ENCODE measurements at places on chromosomes 13 and 19.

GRCh38 chr13:80577285-80577684 lies 236.4 kb upstream of the SPRY2 start:
- no peak for DNase-seq

DNA sequence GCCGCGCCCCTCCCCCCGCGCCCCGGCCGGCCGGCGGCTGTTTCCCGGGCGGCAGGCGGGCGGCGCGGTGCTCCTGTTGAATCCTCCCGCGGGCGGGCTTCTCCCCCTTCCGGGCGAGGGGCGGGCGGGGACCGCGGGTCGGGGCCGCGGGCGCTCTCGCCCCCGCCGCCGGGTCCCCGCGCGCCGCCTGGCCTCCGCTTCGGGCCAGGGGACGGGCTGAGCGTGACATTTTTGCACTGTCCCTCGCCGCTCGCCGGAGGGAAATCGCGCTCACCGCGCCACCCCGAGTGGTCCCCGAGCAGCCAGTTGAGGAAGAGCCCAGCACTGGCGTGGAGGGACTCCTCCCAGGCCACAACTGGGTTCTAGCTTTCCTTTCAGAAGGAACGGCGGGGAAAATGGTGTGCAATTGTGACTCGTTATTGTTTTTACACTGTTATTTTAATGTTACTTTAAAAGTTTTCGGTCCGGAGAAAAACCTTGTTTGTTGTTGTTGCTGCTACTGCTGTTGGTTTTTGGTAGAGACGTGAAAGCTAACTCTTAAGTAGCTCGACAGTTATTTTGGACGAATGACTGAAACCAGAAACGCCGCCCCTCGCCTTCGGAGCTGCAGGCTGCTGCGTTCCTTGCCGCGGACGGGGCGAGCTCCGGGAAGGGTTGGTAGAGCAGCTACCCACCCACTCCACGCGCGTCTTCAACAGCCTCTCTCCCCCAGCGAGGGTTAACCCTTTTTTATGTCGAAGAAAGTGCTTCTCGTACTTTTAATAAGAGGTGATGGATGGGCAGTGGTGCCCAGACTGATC lies 959 bp downstream of the PDS5B start:
- peak; percentile 52 for DNase-seq

GRCh38 chr13:50366488-50367174 lies 351.4 kb downstream of the KCNRG start:
- peak; percentile 72 for DNase-seq

- no peak for DNase-seq
Measured at GRCh38 chr13:45812695-45813372, 38.7 kb downstream of the SIAH3 start.

DNA sequence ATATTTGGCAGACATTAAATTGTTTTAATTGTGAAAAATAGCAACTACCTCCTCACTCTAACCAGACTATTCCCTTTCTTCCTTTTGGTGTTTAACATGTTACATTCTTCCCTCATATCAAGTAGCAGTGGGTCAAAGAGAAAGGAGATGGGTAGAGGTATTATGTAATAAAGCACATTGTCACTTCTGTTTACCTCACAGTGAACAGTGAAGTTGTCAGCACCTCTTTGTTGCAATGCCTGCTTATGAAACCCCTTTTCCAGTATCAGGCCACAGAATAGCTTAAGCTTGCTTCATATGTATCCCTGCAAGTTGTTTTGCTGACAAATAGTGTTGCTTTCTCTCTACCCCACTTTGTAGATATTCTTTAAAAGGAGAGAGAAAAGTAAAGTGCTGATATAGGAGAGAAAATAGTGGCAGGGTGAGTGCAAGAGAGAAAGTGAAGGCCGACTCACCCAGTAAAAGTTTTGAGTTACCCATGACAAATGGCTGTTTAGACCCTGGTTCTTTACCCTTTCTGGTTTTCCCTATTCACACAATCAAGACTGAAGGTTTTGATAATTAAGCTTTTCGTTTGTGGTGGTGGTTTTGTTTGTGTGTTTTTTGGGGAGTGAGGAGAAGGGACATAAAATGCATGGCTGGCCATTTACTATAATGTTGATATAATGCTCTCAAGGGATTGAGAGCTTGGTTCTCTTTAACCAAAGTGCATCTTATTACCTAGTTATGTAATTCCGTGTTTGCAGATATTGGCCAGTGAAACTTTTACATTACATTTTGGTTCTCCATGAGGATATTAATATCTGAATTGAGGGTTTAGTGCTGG lies 3.7 kb downstream of the ITM2B start:
- DNase-seq: no peak

DNA sequence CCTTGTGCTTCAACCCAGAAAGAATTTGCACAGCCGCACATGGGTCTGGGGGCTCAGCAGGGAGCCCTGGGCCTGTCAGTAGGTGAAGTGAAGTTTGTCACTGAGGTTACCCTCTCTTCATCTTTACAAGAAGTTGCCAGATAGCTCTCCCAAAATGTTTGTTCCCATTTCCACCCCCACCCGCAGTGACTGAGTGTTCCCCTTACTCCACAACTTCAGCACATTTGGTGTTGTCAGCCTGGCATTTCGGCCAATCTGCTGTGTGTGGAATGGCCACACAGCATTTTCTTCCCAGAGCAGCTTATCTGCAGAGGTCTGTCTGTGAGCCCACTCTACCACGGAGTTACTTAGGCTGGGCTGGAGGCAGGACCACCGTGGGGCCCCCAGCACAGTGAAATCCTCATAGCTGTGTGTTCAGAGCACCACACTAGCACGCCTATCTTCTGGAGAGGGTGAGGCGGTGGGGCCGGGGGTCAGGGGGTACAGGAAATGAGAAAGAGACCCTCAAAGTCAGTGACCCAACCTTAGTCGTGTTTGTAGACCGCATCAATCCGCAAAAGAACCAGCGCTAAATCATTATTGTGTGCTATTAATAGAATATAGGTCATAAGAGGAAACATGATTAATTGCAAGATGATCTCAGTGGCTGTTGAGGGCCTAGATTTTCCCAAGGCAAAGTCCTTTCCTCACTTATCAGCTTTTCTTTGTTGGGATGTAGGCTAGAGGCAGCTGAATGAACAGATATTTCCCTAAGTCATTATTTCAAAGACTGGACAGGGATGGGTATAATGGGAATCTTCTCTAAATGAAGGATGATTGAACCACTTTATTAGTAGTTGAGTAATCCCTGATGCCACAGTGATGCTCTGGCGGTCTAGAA lies 116.0 kb downstream of the SIPA1L3 start:
- no peak for DNase-seq

GRCh38 chr13:41013835-41014234 lies 5.3 kb downstream of the ELF1 start:
- no peak for DNase-seq

- peak; percentile 61 for DNase-seq
Measured at GRCh38 chr19:18417250-18418028, 1.8 kb upstream of the SSBP4 start.

- DNase-seq: no peak
Measured at GRCh38 chr19:10782795-10783194, 53.2 kb downstream of the TMED1 start.

DNA sequence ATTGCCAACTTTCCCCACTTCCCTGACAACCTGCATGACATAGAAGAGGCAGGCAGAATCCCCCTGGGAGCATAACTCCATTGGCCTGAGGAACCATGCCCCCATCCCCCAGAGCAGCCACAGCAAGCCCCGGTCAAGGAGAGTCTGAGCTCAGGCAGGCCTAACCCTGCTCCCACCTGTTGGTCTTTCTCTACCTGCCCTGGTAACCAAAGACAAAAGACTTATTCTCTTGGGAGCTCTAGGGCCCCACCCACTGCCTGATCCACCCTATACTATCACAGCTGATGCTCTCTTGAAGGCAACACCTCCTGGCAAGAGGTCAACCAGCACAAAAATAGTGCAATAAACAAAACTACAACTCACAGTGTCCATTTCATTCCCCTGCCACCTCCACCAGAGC lies 59.3 kb downstream of the TNFSF13B start:
- no peak for DNase-seq

DNA sequence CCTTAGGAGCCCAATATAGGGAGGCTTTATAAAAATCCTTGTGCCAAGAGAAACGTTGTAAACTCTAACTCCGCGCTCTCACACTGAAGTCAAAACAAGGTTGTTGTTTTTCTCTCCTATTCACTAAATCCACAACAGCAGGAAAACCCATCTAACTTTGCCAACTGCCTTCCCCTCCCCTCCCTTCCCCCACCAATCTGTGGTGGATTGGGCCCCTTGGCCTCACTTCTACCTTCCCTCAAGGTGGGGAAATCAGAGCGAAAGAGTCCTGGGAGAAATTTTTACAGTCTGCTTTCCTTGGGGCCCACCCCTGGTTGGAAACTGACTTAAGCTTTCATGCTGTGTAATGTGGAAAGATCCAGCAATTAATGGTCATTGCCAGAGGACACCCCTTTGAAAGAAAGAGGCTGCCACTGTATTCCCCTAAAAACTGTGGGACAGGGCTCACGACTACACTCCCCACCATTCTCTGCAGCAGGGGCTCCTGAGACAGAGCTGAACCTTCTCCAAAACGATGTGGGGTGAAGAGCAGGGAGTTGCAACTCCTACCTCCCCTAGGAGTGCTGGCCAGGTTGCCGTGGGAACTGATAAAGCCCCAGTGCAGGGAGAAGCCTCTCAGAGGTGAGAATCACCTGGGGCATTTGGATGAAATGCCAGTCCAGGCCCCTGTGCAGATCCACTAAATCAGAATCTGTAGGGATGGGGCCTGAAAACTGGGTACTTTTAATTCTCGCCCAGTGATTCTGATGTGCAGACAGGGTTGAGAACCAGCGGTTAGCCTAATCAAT lies 1.1 kb downstream of the DHRS12 start:
- DNase-seq: no peak

DNA sequence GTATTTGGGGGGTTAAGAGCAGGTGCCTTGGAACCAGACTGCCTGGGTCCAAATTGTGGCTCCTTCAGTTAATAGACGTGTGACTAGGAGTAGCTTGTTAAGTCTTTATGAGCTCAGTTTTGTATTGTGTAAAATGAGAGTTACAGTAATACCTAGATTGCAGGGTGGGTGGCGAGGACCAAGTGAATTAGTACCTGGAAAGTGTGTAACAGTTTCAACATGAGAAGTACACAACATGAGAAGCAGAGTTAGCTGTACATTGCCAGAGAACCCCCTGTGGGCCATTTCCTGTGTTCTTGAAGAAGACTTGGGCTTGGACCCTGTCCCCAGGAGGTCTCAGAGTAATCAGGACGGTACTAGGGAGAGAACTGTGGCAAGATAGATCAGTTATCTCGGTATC lies 36.8 kb downstream of the PPP2R1A start:
- no peak for DNase-seq

- peak; percentile 87 for DNase-seq
Measured at GRCh38 chr19:35869327-35870123, 1.2 kb downstream of the APLP1 start.

DNA sequence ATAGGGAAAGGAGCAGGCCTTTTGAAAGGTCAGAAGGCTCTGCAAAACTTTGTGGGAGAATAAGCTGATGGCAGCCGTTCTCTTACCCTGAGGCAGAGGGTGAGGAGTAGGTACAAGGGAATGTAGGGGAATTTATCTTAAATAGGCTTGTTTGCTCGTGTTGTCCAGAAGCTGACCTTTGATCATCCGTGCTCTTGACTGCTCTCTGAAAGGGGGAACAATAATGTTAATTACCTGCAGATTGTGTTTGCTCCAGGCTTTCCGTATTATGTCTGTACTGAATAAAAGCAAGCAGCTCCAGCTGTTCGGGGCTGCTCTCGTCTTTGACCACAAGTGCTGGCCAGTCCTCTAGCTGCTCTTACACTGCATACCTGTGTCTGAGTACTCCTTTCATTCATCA lies 116.3 kb downstream of the ZNF429 start:
- no peak for DNase-seq

DNA sequence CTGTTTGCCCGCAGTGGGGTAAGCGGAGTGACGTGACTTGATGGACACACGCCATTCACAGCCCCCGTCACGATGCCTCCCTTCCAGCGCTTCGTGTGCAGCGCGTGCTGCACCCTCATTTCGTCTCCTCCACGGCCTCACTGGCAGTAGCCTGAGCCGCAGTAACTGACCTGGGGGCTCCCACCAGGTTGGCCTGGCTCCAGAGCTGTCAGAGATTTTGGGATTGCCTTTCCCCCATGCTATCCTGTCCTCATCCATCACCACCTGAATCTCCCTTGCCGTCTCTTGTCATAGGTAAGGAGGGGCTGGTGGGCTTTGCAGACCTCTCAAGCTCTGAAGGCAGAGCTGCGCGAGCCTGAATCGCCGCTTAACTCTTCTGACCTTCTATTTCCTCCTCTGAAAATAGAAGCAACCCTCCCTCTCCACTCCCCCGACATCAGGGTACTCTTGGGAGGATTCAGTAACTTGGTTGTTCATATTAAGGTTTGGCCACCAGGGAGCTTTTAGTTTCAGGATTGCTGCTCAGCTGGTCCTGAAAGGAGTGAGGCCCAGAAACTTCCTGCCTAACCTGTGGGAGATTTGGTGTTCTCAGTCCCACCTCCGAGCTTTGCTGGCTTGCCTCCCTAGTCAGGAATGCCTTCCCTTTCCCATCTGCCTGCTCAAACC lies 27.9 kb downstream of the SIGLEC5 start:
- no peak for DNase-seq

GRCh38 chr13:50762969-50763567 lies 80.4 kb downstream of the DLEU7 start:
- no peak for DNase-seq

- DNase-seq: no peak
Measured at GRCh38 chr19:13026462-13027370, 31.4 kb downstream of the NFIX start.

GRCh38 chr13:104099750-104100149 lies 1033.5 kb upstream of the SLC10A2 start:
- DNase-seq: no peak

- DNase-seq: no peak
Measured at GRCh38 chr13:77776704-77777103, 79.2 kb downstream of the SLAIN1 start.

GRCh38 chr13:50679321-50679720 lies 164.2 kb downstream of the DLEU7 start:
- no peak for DNase-seq

GRCh38 chr19:13028027-13028426 lies 32.8 kb downstream of the NFIX start:
- DNase-seq: no peak

GRCh38 chr13:77789376-77789775 lies 91.9 kb downstream of the SLAIN1 start:
- DNase-seq: no peak

GRCh38 chr19:15397236-15397635 lies 17.6 kb upstream of the AKAP8 start:
- DNase-seq: no peak

DNA sequence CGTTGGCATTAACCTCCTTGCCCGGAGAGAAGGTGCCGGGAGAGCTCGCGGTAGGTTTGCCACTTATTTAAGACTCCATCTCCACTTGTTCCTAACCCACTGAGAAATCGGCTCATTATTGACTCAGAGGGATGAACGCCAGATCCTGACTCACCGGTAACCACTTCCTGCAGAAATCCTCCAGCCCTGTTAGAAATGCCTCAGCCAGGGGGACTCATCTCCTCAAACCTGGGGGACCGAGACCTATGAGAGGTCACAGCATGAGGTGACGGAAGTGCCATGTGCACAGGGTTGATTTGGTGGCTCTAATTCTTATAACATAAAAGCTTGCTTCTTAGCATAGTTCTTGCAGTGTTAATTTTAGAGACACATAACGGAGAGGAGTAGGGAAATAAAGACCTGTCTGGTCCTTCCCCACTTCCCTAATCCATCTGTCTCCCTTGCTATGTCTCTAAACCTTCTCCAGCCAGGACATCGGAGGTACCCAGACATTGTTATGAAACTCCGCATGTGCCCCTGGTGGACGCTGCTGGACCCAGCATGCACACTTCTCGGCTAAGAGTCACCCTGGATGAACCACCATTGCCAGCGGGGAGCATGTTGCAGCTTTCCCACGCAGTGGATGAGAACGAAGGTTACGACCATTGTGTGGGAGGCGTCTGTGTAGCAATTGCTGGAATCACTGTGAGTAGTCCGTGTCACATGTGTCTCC lies 158.9 kb downstream of the EFNB2 start:
- DNase-seq: no peak

- DNase-seq: no peak
Measured at GRCh38 chr13:66348745-66349690, 881.1 kb downstream of the PCDH9 start.
